ENCODE measurements at places on chromosomes 7 and 10.

DNA sequence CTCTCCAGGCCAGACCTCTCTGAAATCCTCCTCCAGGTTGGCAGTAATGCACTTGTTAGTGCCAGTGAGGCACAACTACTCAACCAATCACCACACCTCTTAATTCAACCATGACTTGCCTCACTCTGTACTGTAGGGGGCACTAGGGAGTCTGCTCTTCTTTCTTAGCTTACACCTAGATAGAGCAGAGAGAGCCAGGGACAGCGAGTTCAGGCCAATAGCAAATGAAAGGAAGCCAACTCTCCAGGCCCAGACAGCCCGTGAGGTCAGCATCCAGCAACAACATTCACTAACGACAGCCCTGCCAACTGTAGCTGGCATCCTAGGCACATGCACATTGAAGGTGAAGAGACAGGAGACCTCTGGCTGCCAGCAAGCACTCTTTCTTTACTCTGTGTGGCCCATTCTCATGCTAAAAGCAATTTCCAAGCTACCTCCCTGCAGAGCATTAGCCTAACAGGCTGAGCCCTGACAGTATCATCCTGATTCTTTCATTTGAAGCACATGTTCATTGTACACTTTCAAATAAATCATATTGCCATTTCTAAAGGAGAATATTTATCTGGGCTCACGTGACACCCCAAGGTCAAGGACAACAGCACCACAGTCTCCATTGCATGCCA lies 136.3 kb downstream of the DPY19L1 start:
- DNase-seq, result no peak

DNA sequence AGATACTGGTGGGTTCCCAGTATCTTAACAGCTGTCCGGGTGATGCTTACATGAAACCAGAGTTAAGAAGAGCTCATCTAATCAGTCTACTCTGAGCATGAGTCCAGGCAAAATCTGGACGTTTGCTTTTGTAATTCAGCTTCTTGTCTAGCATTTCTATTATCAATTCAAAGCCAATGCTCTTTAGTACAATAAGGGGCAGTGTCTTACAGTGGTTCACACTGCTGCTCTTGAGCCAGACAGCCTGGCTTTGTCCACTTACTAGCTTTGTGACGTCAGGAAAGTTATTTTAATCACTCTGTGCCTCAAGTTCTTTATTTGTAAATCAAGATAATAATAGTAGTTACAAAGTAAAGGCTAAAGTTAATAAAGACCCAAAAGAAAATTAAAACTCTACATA lies 227.3 kb upstream of the TCF7L2 start:
- no peak for DNase-seq

GRCh38 chr7:84502239-84502638 lies 307.6 kb upstream of the SEMA3A start:
- DNase-seq, result no peak

- DNase-seq, result no peak
Observed at GRCh38 chr10:113025487-113025886, 75.4 kb downstream of the TCF7L2 start.

- no peak for DNase-seq
Observed at GRCh38 chr7:16402091-16402490, 19.2 kb downstream of the CRPPA start.

- DNase-seq, result no peak
Observed at GRCh38 chr10:75995720-75996119, 564.3 kb downstream of the LRMDA start.

- DNase-seq, result peak; percentile 19
Observed at GRCh38 chr7:112898432-112899290, 108.5 kb upstream of the TMEM168 start.

- no peak for DNase-seq
Observed at GRCh38 chr7:51619880-51620279, 303.3 kb upstream of the COBL start.

DNA sequence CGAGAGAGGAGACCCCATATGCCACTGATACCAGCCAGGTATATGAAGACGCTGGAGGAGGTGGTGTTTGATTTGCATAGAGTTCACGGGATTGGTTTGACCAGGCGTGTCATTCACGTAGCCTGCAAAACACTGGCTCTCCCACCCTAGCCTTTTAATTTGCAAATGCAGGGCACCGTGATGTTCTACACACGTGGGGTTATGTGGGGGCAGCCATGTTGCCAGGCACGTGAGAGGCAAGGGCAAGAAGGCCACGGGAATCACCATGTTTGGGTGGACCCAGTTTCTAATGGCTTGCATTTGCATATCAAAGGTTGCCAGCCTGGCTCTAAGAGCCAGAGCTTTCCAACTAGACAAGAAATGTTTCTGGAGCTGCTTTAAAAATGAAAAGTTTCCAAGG lies 117.2 kb upstream of the LYZL1 start:
- DNase-seq, result no peak

- peak; percentile 66 for DNase-seq
Observed at GRCh38 chr7:2670720-2671391, 17.1 kb upstream of the AMZ1 start.

All from stimulated activated CD4-positive, alpha-beta T cell treated with anti-CD3 and anti-CD28 coated beads, Interleukin-15, amount 100 ng/mL, for 48 hours (primary cell).